ENCODE measurements at places on chromosomes 7 and 10.

DNA sequence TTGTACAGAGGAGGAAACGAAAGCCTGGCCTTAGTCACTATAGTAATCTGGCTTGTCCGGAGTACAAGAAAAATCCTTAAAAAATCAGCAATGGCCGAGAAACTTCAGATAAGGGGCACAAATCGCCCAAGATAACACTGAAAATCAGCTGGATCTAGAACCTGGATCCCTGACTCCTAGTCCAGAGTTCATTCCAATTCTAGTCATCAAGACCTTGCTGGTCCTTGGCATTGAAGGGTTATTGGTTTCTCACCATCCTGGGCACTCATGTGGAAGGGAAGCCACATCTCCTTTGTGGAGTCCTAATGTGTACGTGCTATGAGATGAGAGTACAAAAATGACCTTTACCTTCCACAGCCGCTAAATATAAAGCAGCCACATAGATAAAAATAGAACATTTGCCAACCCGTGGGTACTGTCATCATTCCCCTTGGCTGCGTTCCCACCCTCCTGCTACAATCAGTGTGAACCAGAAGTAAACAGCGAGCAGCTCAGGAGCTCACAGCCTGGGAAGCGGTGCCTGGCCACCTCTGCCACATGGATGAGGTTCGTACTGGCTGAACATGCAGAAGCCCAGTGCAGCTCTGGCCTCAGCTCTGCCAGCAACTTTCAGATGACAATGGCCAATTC lies 116.0 kb upstream of the PDLIM1 start:
- DNase-seq: no peak

GRCh38 chr7:149731207-149731955 lies 42.0 kb downstream of the ZNF467 start:
- DNase-seq: no peak

- DNase-seq: no peak
Measured at GRCh38 chr10:120508393-120508792, 51.4 kb downstream of the PLPP4 start.

DNA sequence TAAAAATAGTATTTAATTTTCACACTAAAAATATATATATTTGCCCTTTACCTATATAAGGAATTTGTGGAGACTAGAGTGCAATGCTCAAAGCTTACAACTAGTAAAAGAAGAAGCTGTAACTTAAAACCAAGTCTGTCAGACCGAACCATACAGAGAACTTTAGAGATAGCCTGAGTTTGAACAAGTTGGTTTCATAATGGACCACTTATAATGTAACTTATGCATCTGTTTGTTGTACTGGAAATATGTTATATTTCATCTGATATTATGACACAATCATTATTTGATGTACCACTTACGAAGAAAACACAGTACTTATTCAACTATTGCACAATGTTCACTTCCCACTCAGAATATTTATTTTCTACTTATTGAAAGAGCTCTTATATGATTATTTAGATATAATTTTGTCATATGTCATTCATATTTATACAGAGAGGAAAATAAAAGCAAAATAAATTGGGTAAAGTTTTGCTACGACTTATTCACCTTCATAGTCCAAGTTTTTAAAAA lies 462.8 kb downstream of the ATRNL1 start:
- no peak for DNase-seq

DNA sequence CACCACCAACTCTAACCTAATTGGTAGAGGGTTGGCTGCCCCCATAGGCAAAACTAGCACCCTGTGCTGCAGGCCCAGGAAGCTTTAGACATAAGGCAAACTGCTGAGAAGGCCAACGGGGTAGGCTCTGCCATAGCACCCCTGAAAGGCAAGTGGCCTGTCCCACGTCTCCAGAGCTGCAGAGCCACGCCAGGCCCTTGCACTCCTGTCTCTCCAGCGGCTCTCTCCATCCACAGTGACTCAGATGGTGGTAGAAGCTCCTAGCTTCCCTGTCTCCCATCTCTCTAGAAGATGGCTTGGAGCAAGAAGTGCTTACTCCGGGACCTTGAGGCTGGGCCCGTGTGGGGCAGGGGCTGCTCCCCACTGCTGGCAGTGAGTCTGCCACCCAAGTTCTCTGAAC lies 310.6 kb upstream of the ZMIZ1 start:
- no peak for DNase-seq

DNA sequence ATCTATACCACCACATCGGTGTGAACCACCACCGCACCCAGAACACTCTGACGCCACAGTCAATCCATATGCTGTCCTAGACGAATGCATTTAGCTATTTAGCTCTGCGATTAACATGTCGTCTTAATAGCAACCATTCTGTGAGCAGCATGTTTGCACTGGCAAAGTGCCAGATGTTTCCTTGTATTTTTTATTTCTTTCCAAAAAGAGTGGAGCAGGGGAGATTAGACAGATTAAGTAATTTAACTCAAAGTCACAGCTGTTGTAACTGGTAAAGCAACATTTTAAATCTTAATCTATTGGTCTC lies 57.0 kb upstream of the ARL4A start:
- peak; percentile 45 for DNase-seq

DNA sequence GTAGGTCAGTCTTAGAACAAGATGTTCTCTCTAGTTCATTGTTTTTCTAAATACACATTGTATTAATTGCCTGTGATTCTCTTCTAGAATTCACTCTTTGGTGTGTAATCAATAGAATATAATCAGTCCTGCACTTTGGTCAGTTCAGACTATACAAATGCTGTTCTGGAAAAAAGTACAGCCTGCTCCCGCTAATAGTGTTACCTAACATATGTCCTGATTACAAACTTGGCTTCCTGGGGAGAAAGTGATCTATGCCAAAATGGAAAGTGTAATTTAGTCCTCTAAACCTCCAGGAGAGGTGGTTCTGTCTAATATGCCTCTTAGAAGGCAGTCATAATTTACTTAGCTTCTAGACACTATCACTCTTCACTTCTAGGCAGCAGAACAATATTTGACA lies 215.5 kb downstream of the SEMA3D start:
- no peak for DNase-seq

DNA sequence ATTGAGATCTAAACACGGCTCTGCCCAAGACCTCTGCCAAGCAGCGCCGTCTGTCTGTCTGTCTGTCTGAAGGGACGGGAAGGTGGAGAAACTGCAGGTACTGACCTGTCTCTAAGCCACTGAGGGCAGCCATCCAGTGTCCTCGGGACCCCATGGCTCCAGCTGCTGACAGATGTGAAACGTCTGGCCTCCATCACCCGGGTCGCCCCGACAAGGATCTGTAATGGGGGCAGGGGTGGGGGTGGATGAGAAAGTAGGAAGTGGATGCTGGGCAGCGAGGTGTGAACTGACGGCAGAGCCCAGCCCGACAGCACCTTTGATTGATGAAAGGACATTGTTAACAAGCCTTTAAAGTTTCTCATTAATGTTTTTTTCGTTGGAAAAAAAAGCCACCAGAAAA lies 193.1 kb downstream of the EBF3 start:
- DNase-seq: no peak

DNA sequence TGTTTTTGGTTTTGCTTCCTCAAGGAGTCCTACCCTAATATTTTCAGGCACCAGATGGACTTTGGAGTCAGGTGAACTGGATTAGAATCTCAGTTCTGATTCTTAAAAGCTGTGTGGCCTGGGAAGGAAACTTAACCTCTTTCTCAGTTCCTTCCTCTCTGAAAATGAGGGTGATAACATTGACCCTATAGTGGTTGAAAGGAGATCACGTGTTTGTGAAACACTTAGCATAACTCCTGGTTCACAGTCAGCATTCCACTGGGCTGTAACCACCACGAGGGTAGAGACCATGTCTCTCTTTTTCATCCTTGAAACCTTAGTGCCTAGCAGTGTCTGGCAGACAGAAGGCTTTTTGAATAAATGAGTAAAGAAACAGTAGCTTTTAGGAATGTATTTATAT lies 16.7 kb downstream of the LSMEM1 start:
- no peak for DNase-seq

DNA sequence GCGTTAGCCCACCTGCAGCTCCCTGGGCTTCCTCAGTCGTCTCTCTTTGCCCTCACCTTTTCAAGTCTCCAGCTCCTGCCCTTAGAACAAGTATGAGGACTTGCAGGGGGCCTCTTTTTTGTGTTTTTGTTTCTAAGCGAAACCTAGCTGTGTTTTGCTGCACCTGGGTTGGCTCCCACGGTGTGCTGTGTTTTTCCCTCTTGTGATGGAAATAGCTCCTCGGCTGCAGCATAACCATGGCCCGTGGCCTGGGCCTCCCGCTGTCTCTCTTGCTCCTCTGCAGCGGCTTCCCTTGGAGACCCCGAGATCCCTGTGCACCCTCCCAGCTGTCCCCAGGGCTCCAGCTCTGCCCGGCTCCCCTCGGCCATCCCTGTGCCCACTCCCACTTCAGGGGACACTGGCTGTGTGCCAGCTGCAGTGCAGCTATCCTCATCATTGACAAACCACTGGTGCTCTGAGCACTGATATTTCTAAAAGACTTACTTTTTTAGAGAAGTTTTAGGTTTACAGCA lies 75.6 kb upstream of the TCERG1L start:
- no peak for DNase-seq

GRCh38 chr7:158812684-158813083 lies 16.6 kb downstream of the ESYT2 start:
- DNase-seq: no peak

DNA sequence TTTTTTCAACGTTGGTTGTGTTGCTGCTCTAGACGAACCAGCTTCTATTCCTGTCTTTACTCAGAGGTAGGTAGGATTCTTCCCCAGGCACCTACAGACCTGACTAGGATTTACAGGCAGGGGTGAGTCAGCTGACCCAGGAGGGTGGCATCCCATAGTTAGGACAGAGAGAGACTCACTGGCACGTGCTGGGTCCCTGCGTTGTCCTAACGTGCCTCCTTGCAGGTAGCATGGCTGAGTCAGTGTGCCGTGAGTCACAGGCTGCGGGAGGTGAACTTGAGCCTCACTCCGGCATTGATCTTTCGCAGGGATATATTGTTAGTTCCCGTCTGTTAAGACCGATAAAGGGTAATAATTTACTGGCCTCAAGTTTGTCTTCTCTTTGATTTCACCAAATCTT lies 96.5 kb downstream of the PFKFB3 start:
- no peak for DNase-seq

GRCh38 chr7:101833799-101834198 lies 16.4 kb downstream of the CUX1 start:
- no peak for DNase-seq

DNA sequence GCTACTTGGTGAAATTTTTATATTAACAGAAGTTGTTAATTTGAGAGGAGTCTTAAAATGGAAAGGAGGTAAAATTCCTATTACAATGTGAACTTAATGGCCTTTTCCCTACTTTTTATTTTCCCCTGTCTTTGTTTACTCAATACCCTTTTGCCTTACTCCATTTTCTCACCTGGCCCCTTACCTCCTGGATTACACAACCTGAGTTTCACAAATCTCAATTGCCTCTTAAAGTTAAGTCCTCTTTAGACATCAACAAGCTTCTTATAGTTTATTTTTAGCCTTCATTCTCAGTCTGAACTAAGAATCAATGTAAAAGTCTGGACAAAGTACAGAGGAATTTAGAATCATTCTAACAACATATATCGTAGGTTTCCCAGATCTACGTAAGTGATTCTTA lies 247.0 kb downstream of the PCDH15 start:
- no peak for DNase-seq

DNA sequence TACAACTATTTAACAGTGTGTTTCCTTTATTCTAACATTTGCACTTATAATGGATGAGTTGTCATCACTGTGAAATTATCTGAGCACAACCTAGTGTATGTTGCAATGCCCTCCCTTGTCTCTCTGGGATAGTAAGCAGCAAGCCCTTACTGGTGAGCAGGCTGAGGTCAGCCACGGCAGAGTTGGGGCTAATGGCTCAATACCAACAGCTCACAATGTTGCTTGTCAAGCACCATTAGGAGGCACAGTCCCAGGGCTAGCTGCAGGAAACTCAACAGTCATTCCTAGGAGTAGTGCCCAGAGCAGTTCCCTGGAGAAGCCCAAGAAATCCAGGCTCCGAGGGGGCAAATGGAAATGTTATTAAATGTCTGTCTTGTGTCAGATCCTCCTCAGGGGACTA lies 858.4 kb downstream of the GRID1 start:
- no peak for DNase-seq

DNA sequence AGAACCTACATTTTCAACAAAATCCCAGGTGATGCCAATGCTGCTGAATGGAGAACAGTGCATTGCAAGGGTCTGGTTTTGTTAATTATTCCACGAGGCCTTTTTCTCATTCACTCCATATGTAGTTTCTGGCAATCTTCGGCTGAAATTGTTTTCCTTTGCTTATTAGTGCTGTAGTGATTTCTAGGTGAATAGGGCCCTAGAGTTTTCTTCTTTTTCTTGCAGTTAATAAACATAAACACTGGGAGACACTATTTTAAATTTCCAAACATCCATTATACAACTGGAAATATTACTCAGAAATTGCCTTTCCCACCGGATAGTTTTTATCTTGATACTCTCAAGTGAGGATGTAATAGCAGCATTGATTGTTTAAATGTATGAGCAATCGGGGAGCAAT lies 435.6 kb downstream of the XPNPEP1 start:
- no peak for DNase-seq

DNA sequence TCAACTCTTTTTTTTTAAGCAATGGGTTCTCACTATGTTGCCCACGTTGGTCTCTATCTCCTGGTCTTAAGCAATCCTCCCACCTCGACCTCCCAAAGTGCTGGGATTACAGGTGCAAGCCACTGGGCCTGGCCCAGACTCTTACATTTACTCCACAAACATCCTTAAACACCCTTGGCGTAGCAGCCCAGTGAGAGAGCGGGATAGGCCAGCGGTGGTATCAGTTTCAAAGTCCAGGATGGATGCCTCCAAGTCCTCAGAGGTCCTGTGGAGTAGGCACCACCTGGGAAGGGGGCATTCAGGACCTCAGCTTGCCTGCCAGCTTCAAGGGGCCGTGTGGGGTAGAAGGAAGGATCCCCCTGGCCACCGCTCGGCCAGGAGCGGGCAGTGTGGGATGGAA lies 18.1 kb upstream of the VPS37D start:
- DNase-seq: no peak

DNA sequence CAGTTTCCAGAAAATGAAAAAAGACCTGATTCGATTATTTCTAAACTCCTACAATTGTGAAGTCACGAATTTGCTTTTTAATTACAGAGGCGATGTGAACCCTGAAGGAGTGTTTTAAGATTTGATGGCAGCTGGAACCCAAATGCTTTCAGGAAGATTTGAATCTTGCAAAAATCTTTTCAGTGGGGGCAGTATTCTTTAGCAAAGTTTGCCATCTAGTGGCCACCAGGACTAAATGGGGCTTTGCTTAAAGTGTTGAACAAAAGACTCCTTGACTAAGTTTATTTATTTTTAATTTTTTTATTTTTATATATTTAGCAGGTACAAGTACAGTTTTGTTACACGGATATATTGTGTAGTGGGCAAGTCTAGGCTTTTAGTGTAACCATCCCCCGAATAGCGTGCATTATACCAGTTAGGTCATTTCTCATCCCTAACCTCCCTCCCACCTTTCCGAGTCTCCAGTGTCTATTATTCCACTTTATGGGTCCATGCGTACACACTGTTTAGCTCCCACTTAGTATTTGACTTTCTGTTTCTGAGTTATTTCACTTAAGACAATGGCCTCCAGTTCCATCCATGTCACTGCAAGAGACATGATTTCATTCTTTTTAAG lies 98.8 kb downstream of the CACNB2 start:
- no peak for DNase-seq

- DNase-seq: no peak
Measured at GRCh38 chr7:132638000-132638399, 61.7 kb upstream of the PLXNA4 start.

GRCh38 chr7:149849174-149849573 lies 11.0 kb downstream of the ZNF862 start:
- no peak for DNase-seq

GRCh38 chr10:44385696-44386441 lies 972 bp upstream of the CXCL12 start:
- no peak for DNase-seq

GRCh38 chr10:91613411-91614187 lies 19.3 kb downstream of the PPP1R3C start:
- DNase-seq: no peak

Measured in renal cortex interstitium (tissue), 15 donors.